ENCODE measurements at places on chromosomes 4 and X.

DNA sequence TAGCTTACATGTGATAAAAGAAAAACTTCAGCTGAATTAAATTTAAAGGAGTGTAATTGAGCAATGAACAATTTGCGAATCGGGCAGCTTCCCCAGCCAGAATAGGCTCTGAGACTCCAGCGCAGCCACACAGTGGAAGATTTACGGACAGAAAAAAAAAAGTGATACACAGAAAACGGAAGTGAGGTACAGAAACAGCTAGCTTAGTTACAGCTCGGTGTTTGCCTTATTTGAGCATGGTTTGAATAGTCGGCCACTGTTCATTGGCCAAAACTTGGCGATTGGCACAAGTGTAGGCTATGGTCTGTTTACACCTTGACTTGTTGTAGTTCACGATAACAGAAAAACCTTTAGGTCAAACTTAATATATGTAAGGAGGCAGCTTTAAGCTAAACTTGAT lies 16.7 kb upstream of the SUPT20HL1 start:
- ATAC-seq, result no peak

GRCh38 chr4:84582302-84582987 lies 482 bp upstream of the CDS1 start:
- ATAC-seq, result peak; percentile 90

DNA sequence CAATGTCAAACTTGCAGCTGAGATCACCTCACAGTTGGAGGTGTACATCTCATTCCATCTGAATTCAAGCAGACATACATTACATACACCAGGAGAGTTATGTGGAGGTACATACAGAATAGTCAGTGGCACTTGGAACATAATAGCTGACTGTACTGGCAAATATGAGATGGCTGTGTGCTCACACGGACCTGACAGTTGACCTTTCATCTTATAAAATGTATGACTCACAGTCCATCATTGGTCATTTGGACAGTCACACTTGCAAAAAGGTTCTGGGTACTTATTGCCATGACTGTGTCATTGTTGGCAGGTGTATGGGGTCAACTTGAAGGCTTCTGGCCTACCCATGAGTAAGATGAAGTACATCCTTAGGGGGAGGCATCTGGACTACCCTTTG lies 88.6 kb upstream of the WDR1 start:
- no peak for ATAC-seq

GRCh38 chr4:57661517-57662090 lies 551.4 kb upstream of the IGFBP7 start:
- no peak for ATAC-seq

- ATAC-seq, result no peak
Measured at GRCh38 chr4:79679859-79680258, 271.8 kb upstream of the GK2 start.

DNA sequence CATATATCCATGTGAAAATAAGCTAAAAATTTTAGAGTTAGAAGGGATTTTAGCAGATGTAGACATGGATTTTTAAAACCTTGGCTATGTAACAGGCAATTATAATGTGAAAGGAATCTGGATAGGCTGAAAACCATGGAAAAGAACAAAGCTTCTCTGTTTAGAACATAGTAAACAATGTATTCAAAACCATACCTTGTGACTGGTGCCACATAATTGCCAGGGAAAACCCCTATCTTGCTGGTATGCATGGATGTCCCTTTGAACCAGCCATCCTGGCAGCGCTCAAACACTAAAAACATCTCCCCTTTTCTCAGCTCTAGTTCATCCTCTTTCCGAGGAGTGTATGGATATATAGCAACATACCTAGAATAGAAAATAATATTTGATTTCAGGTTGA lies 110.6 kb upstream of the CBR4 start:
- no peak for ATAC-seq

- ATAC-seq, result no peak
Measured at GRCh38 chrX:94089149-94089548, 415.1 kb downstream of the FAM133A start.

DNA sequence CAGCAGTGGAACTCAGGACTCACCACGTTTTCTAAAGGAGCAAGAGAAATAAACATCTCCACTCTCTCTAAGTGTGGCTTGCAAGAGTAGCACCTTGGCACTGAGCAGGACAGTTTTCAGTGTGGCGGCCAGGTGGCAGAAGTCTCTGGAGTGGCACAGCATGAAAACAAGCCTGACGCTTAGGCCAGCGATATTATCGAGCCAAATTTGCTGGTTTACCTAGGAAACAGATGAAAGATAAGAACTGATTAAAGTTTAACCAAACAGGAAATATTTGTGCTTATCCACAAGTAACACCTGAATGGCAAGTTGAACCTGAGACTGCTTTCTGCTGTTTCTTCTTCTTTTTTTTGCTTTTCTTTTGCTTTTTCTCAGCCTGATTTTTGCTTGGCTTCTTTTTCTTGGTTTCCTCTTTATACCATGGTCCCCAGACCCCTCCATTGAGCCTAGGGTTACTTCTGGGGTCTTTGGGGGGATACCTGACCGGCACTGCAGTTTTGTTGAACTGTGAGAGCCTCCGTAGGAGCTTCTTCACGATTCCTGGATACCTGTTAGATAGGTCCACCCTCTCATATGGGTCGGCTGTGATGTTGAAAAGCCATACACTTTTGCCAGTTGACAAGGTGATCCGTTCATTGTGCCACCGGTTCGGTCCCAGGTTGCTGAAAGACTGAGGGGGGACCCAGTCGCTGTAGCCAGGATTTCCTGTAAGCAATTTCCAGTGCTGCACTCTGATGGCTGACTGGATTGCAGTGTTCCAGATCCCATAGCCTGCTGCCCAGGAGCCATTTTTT lies 77.3 kb downstream of the ARSJ start:
- ATAC-seq, result no peak

DNA sequence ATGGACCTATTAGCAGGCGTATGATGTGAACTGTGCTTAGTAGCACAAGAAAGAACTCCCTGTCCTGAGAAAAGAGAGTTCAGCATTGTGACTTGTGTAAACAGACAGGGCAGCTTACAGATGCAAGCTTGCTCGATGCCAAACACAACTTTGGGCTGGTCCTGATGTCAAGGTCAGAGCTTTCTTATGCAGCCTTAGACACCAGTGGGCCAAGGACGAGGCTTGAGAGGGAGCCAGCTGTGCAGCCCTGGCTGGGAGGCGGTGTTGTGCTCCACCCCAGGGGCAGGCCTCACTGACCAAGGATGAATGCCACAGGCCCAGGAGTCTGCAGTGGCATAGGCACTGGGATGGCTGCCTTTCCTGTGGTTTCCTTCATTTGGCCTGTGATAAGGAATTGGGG lies 35.4 kb downstream of the JADE1 start:
- ATAC-seq, result no peak

GRCh38 chrX:135087867-135088266 lies 32.5 kb downstream of the ETDB start:
- ATAC-seq, result no peak
